H9 (cell line): ENCODE measurements at places on chromosomes 3 and 15.

DNA sequence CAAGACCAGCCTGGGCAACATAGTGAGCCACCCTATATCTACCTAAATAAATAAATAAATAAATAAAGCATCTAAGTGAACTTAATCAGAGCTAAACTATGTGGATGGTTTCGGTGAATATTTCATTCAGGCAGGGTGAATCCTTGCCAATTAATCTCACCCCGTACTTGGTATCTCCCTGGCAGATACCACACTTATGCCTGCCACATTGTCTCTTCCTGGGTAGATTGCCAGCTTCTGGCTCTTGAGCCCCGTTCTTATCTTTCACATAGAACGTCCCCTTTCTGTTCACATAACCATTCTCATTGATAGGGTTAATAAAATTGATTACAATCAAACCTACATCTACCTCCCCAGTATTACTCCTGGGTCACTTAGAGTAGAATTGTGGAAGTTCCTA is 7.0 kb downstream of the SNAP23 start:
- no peak for DNase-seq

DNA sequence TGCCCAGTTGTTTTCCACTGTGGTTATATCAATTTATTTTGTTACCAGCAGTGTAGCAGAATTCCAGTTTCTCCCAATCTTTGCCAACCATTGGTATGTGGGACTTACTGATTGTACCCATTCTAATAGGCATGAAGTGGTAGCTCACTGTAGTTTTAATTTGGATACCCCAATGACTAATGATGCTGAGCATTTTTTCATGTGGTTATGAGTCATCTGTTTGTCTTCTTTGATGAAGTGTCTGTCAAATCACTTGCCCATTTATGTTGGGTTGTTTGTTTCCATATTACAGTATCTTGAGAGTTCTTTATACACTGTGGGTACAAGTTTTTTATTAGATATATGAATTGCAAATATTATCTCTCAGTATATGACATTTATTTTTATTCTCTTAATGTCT is 644.3 kb downstream of the NR2F2 start:
- no peak for DNase-seq

GRCh38 chr3:120648290-120648689 is 33.7 kb downstream of the HGD start:
- DNase-seq = no peak

DNA sequence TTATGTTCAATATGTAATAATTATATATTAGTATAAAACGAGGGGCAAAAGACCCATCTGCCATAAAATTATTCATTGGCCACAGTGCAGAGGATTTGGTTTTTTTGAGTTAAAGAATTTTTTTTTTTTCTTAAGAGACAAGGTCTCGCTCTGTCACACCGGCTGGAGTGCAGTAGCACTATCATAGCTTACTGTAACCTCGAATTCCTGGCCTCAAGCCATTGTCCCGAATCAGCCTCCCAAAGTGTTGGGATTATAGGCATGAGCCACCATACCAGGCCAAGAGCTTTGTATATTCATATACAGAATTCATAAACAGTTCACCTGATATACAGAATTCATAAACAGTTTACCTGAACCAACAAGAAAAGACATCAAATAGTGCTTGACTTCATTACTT is 20.2 kb upstream of the LRRFIP2 start:
- DNase-seq = no peak

DNA sequence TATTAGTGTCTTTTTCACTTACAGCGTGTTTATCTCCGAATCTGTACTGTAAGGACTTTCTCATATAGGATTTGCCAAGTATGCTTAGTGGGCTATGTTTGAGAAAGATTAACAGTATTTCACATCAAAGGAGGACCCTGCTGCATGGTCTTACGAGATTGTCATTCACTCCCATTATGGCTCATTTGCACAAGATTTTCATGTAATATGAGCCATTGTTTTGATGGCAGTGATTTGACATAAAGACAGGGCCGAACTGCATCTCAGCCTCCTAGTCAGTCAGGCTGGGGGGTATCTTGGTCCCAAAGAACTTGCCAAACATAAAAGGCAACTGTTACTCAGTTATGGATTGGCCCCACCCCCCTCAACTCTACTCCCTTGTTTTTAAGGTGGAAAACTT is 205.9 kb downstream of the ZIC1 start:
- no peak for DNase-seq

GRCh38 chr3:103218146-103218545 is 783.3 kb downstream of the ZPLD1 start:
- no peak for DNase-seq

GRCh38 chr3:119531151-119531550 is 28.3 kb downstream of the CD80 start:
- DNase-seq = no peak

GRCh38 chr3:78112291-78113010 is 1072.6 kb downstream of the ROBO2 start:
- no peak for DNase-seq

GRCh38 chr15:61050844-61051568 is 178.1 kb downstream of the RORA start:
- DNase-seq = no peak

- DNase-seq = no peak
Observed at GRCh38 chr3:55717481-55717880, 230.4 kb upstream of the WNT5A start.

DNA sequence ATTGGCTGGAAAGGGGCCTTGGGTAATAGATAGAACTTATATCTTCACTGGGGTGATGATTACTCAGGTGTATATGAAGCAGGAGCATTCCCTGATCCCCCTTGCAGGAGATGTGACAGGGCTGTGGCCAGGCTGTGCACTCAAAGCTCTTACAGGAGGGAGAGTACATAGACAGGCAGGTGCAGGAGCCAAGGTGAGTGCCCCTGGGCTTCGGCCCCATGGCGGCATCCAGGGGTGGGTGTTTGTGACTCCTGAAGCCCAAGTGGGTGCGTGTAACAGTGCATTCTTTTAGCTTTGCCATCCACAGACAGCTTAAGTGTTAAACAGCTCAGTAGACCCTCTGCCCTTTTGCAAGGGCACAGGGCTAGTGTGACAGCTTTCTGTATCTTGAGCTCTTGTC is 236.6 kb upstream of the GPR149 start:
- DNase-seq = no peak

- DNase-seq = no peak
Observed at GRCh38 chr15:50751394-50751793, 14.1 kb downstream of the SPPL2A start.

GRCh38 chr3:100978011-100978659 is 15.1 kb downstream of the ABI3BP start:
- no peak for DNase-seq

DNA sequence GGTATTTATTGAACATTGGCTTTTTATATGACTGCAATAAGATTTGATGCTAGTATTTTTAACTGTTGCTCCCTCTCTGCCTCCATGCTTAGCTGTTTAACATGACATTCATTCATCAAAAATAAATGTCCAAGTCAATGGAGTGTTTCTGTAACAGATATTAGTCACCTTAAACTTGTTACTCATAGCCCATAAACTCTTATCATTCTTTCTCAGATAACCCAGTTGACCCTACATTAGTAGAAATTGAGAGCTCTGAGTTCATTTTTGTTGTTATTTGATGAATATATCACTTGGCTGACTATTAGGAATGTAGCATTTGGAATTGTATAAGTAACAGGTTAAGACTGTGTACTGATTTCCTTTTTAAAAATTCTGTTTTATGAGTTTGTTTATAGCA is 201.1 kb downstream of the UBE2E2 start:
- DNase-seq = no peak

- no peak for DNase-seq
Observed at GRCh38 chr3:172094621-172095557, 55.5 kb downstream of the FNDC3B start.

DNA sequence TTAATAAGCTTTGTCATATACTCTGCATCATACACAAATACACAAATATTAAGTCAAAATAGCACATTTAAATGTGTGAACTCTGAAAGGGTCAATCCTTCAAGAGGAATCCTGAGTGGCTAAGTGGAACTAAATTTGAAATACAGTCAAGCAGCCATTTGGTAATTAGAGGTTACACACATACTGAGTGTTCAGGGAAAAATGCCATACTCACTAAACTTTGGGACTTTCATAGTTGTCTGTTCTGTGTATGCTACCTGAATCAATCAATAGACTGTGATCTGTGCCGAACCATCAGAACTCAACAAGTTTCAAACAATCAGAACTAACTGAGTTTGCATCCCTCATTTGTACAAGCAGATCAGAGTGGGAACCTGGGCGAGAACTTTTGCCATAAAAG is 15.3 kb downstream of the ANKRD28 start:
- no peak for DNase-seq

DNA sequence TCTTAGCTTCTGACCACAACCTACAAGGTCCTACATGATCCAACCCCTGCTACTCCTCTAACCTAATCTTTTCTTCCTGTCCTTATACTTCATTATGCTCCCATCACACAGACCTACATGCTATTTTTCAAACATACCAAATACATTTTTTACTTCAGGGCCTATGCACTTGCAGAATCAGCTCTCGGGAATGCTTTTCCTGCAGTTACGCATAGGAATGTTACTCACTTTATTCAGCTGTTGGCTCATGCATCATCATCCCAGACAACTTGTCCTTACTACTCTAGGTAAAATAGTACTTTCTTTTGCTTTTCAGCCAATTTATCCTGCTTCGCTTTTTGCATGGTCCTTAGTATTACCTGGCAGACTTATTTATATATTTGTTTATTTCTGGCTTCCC is 105.6 kb downstream of the OXSM start:
- DNase-seq = no peak

DNA sequence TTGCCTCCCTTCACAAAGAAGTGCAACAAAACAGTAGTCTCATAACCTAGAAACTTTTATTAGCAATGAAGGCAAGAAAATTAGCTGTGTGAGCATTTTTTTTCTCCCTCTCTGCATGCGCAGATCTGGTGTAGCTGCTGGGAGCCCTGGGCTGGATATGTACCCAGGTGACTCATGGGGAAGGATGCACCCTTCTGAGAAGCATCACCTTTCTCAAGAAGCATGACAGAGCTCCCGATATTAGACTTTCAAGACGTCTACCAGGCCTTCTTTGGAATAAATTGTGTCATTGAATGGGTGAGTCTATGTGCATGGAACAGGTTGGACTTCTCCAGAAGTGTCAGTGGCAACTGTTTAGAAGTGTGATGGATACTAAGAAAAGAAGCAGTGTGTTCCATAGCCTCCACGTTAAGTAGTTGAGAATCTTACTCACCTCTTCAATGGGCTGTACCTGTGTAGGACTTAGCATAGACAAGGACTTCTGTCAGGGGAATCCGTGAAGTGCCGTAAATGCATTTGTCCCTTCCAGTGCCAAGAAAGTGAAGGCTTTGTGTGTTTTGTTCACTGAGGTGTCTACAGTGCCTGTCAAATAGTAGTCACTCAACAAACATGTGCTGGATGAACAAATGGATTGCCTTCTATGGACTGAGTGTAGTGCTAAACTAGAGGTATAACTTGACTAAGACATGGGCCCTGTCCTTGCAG is 47.7 kb upstream of the RASGRP1 start:
- no peak for DNase-seq

- no peak for DNase-seq
Observed at GRCh38 chr3:106826791-106827311, 550.4 kb upstream of the CCDC54 start.

DNA sequence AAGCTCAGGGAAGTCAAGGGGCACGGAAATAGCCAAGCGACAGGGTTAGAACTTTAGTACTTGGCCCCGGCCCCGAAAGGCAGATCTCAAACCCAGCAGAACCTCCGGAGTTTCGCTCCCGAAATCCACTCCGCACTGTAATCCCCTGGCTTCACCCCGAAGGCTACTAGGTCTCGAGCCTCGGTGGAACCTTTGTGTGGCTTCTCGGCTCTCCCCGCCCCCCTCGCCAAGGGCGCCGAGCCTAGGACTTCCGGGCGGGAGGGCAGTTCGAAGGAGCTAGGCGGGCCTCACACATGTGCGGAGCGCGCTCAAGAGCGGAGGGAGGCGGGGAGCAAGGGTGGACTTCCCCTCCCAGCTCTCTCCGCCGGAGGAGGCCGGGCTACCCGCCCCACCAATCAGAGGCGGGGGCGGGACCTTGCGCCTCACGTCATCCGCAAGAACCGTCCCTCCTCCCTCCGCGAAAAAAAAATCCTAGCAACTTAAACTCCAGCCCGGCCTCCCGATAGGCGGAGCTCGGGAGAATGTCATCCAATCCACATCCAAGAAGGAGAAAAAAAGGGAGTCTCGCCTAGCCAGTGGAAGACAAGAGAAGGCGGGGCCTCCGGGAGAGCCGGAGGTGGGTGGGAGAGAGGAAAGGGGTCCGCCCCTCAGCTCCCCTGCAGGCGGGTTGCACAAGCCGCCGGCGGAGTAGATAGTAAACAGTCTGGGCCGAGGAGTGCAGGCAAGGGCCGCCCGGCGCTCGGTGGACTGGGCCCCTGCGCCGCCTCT is 2.4 kb upstream of the SIN3A start:
- peak; percentile 99 for DNase-seq

DNA sequence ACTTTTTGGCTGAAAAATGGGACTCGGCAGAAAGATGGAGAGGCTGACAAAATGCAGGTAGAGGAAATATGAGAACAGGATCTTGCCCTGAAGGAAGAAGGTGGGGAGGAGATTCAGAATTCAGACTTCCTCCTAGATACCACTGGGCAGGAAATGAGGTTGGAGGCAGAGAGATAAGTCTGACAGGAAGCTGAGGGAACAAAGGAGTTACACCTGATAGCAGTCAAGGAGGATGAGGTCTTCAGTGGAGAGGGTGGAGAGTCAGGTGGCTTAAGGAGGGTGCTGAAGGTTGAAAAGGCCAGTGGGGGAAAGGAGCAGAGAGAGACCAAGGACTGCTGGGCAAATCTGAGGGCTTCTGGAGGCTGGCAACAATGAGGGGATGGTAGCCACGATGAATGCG is 56.8 kb downstream of the CCR4 start:
- no peak for DNase-seq

- no peak for DNase-seq
Observed at GRCh38 chr3:47394881-47395280, 14.1 kb downstream of the PTPN23 start.

DNA sequence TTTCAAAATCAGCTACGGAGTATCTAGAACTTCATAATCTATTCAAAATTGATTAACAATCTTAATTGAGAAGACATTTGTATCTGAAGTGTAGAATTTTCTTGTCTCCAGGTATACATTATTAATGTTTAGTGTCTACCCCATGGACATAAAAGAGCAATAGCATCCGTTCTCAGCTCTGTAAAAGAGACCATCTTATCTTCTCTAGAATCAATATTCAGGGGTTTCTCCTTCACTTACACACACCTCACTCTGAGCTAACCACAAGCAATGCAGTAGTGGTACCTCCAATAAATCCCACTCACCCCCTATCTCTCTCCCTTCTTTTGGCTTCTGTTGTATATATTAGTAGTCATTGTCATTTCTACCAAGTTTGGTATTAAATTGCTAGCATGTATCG is 16.2 kb downstream of the MBNL1 start:
- DNase-seq = no peak

- no peak for DNase-seq
Observed at GRCh38 chr15:63334821-63335220, 46.8 kb downstream of the CA12 start.

GRCh38 chr3:182104881-182105280 is 393.2 kb downstream of the SOX2 start:
- DNase-seq = no peak

- DNase-seq = no peak
Observed at GRCh38 chr3:192186498-192186897, 540.8 kb downstream of the FGF12 start.
